ENCODE measurements at places on chromosomes 4 and X.
A peak's percentile ranks its signal among the peaks of the same experiment; 100 is the strongest.

GRCh38 chr4:8762951-8763735 is 108.5 kb downstream of the HMX1 start:
- DNase-seq = peak; percentile 28

GRCh38 chr4:6885953-6886557 is 23.6 kb upstream of the TBC1D14 start:
- no peak for DNase-seq

- no peak for DNase-seq
These were observed 10.8 kb upstream of the POLA1 start for GRCh38 chrX:24682739-24683432.

- DNase-seq = no peak
These were observed 227.4 kb downstream of the HS3ST1 start for GRCh38 chr4:11201256-11201655.

- no peak for DNase-seq
These were observed 43.1 kb upstream of the TMPRSS11E start for GRCh38 chr4:68404153-68404552.

GRCh38 chrX:136627409-136627808 is 20.5 kb upstream of the CD40LG start:
- no peak for DNase-seq

GRCh38 chrX:12866451-12867377 is at the start of gene TLR7:
Gene TLR7, plus strand, starts transcription at chrX:12867072. Its CDS starts 507 bp downstream, at chrX:12867579.
- no peak for DNase-seq

GRCh38 chr4:16025268-16025667 is 58.6 kb downstream of the PROM1 start:
- DNase-seq = no peak

- DNase-seq = no peak
These were observed 1.5 kb upstream of the FAM193A start for GRCh38 chr4:2534904-2535375.

DNA sequence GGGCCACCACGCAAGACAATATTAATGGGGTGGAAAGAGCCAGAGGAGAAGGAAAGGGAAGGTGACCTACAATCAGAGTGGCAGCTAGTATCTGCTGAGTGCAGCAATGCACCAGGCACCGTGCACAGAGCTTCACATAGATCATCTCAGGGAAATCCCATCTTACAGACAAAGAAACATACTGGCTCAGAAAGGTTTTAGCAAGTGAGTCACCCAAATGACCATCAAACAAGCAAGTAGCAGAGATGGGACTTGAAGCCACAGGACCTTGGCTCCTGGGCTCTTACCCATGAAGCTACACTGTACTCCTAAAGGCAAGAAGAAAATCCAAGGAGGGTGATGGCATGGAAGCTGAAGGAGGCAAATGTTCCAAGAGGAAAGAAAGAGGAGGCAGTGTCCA is 6.8 kb downstream of the ANXA5 start:
- no peak for DNase-seq

GRCh38 chr4:39754309-39754708 is 56.4 kb downstream of the UBE2K start:
- DNase-seq = no peak

GRCh38 chrX:63958134-63958865 is 173.3 kb upstream of the ARHGEF9 start:
- no peak for DNase-seq

DNA sequence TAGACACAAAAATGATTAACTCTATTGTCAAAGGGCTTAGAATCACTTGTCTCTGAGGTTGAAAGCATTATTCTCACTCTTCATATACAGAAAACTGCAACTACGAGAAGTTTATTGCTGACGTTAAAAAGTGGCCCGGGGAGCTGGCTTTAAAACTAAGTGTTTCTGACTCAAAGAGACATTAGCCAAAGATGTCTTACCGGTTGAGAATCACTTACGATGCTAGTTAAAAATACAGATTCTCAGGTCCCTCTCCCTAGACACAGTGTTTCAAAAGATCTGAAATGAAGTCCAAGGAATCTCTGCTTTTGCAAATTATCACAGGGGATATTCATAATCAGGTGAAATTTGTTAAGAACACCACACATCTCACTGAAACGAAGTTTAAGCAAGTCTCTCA is 1.2 kb downstream of the GNPDA2 start:
- no peak for DNase-seq

DNA sequence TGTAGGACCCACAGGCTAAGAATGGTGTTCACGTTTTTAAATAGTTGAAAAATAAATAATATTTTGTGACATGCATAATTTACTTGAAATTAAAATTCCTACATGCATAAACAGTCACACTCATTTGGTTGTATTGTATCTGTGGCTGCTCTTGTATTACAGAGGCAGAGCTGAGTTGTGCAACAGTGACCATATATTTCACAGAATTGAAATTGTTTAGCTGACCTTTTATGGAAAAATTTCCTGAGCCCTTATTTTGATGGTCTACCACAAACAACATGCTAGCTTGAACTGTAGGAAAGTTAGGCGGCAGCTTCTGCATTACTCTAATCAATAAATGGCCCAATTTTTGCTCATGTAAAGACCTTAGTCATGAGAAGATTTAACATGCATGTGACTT is 633.4 kb upstream of the AADAT start:
- DNase-seq = no peak

DNA sequence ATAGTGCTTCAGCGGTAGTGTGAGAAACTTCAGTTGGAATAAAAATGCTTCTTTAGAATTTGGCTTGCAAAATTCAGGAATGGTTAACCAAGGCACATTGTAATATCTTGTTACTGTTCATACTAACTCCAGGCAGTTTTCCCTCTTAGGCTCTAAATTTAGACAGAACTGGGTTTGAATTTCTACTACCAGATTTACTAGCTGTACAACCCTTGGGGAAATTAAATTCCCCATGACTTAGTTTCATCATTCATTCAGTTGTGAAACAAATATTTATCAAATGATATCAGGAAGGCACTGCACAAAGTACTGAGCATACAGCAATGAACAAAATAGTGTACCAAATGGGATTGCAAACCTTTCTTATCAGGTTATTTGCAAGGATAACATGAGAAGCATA is 135.0 kb upstream of the IL15 start:
- DNase-seq = no peak

DNA sequence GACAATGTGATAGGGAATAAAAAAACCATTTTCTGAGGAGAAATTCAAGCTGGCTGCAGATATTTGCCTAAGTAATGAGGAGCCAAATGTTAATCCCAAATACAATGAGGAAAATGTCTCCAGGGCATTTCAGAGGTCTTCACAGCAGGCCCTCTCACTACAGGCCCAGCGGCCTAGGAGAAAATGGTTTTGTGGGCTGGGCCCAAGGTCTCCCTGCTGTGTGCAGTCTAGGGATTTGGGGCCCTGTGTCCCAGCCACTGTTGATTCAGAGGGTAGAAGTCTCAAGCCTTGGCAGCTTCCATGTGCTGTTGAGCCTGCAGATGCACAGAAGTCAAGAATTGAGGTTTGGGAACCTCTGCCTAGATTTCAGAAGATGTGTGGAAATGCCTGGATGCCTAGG is 778.7 kb downstream of the CENPC start:
- no peak for DNase-seq

GRCh38 chrX:47574076-47574546 is 8.1 kb upstream of the TIMP1 start:
- no peak for DNase-seq

Measured in RWPE2 (cell line).